ENCODE measurements at places on chromosomes 1 and 21.
A peak's percentile ranks its signal among the peaks of the same experiment; 100 is the strongest.

DNA sequence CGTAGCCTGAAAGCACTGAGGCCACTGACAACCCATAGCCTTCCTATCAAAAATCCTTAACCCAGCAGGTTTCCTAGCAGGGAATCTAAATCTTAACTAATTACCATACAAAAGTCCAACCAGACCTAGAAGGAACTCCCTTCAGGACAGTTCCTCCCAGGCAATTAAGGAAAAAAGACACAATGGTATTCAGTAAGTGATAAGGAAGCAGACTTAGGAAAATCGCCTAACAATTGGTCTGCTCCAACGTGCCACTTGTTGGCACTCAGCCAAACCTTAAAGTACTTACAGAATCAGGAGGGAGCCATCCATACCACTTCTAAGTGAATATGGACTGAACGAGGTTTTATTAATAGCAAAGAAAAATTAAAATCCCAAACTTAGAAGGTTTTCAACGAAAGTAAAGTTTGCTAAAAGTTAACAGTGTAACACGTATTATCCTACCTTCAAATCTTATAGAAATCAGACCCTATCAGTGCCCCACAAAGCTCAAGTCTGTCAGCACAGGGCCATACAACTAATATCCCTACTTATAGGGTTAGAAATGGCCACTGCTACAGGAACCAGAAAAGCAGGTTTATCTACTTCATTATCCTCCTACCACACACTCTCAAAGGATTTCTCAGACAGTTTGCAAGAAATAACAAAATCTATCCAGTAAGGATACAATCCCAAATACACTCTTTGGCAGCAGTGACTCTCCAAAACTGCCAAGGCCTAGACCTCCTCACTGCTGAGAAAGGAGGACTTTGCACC lies 29.0 kb downstream of the SPATA6 start:
- DNase-seq = no peak

DNA sequence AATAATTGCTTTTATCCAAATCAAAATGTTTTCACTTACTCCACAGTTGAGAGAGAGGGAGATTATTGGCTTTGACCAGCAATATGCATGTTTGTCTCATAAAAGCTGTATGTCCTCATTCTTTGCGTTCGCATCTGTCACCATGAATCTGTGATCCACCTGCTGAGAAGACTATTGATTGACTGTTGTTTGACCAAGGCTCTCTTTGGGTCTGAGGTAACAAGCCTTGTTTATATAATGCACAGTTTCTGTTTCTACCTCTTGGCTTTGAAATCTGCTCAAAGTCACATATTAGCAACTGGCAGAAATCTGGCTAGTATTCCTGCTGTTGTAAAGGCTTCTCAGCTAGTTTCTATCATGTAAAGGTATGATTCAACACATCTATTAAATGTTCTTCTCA lies 157.0 kb downstream of the LYPLAL1 start:
- no peak for DNase-seq

- DNase-seq = no peak
Measured at GRCh38 chr1:76336931-76337371, 262.4 kb downstream of the ST6GALNAC3 start.

- DNase-seq = no peak
Measured at GRCh38 chr21:18522181-18522972, 118.8 kb upstream of the TMPRSS15 start.

DNA sequence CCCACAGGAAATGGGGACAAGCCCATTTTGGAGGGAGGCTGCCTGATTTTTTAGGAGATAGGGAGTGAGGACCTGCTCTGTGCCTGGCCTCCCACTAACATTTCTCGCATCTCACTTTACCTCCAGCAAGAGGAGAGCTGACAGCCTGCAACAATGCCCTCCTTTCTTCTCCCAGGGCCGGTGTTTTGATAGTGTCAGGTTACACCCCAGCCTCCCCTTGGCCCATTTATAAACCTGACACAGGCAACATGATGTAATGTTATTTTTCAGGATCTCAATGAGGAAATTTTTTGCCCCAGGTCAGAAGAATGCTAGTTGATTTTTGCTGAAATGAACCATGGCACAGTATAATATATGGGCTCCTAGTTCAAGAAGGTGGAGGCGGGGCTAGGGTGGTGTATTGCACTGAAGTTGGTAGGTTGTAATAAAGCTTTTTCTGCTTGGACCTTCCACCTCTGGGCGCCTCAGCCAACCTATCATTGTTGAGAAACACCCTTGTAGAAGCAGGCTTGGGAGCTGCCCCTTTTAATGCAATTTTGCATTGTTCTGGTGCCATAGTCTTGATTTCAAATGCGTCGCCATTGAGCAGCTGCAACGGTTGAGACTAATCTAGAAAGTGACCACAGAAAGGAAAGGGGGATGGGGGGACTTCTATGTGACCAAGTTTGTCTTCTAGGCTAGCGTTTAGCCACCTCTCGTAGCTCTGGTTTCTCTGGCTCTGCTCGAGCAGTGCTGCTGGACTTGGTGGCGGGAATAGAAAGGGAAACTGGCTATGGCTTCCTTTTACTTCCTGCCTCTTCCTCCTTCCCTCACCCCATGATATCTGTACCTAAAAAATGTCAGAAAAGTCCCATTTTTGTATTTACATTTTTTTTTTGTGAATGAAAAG lies 53.0 kb downstream of the PBX1 start:
- DNase-seq = no peak

- no peak for DNase-seq
Measured at GRCh38 chr1:58654322-58654721, 45.5 kb downstream of the MYSM1 start.

DNA sequence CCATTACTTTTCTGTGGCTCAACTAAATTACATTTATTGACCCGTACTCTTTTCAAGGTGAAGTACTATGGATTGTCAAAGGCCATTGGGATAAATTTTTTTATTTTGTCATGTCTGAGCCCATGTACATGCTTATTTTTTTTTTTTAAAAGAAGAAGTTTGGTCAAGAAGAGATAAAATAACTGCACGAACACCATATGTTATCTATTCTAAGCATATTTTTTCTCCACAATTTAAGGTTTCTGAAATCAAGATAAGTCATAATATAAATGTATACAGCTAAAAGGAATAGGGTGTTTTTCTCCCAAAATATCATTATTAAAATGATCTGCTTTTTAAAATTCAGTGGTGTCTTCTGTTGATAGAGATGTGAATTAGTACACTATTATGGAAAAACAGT lies 35.0 kb upstream of the SH2D1B start:
- DNase-seq = no peak

DNA sequence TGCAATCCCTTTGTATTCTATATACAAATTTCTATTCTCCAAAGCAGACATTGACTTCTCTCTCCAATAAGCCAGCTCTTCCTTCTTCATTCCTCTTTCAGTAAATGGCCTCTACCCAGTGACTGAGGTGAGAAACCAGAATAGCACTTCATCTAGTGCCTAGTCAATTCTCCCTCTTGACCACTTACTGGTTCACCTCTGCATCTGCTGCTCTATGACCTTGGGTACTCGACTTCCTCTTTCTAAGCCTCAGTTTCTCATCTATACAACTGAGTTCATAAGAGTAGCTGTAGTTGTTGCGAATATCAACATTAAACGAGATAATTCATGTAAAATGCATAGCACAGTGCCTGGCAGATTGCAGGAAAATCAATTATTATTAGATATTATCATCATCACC lies 12.4 kb downstream of the LYST start:
- no peak for DNase-seq

DNA sequence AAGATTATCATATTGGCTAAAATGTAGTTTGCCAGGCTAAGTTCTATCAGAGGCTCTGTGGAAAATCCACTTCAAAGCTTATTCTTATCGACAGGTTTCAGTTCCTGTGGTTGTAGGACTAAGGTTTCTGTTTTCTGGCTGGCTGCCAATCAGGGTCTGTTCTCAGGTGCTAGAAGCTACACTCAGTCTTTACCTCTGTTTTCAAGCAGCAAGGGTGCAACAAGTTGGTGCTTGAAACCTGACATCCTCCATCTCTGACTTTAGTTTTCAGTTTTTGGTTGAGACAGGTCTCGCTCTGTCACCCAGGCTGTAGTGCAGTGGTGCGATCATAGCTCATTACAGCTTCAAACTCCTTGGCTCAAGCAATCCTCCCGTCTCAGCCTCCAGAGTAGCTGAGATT lies 15.3 kb upstream of the TMCO2 start:
- peak; percentile 48 for DNase-seq

- DNase-seq = no peak
Measured at GRCh38 chr1:46517010-46517600, 27.5 kb downstream of the DMBX1 start.

DNA sequence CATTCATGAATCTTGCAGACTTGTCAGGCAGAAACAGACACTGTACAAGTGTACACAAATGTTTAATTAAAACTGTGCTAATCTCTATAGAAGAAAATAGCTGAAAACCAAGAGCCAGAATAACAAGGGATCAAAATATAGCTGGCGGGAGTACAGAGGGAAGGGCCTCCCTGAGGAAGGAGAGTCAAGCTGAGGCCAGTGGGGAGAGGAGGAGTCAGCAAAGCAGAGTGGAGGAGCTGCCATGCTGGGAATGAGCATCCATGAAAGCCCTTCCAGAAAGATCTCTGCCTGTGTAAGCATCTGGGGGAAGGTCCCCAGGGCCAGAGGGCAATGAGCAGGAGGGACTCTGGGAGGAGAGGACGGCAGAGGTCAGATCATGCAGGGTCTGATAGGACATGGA lies 15.1 kb downstream of the SLAMF8 start:
- no peak for DNase-seq

DNA sequence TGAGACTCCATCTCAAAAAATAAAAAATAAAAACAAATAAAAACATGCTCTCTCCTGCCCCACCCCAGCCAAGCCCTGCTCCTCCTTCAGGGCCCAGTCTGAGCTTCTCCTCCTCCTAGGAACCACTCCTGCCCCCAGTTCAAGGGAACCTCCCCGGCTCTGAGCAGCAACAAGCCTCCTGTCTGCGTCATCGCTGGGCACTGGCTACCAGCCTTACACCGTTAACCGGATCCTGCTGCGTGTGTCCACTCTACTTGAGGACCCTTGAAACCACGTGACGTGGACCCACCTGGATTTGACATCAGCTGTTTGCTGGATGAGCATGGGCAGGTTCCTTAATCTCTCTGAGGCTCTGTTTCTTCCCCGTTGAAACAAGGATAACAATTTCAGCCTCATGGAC lies 1.6 kb upstream of the TAS1R2 start:
- DNase-seq = no peak

Measured in stimulated activated CD8-positive, alpha-beta memory T cell treated with anti-CD3 and anti-CD28 coated beads, Interleukin-15, amount 100 ng/mL, for 48 hours (primary cell).